ENCODE measurements at places on chromosomes 16 and 17.

DNA sequence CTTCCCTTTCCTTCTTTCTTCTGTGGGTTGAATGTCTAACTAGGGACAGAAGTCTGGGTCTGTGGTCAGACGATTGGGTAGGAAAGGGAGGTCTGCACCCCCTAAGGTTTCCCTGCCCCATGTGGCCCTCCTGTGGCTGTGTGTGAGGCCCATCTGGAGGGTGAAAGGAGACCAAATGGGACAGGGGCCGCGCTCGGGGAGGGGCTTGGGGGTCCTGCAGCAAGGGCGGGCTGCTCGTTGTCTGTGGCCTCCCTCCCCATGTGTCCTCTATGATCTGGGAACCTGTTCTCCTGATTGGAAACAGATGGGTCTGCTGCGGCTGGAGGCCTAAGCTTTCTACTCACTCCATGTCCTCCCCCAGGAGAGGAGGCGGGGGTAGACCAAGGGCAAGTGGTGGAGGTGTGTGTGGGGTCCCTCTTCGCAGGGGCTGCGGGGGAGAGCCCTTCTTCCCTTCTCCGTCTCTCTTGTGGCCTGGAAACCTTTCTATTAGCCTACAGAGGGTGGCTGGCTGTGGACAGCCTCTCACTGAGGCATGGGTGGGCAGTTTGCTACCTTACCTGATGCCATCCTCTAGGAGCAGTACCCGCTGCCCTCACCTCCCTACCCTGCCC, 18.6 kb downstream of the IGFBP4 start:
- H3K4me1 ChIP-seq: peaks cover 3% of the 10 kb centered on the region
- no peak overlapping the region for H3K27ac ChIP-seq
- peaks cover 15% of the 10 kb centered on the region for H3K36me3 ChIP-seq
- H3K4me3 ChIP-seq: no peak overlapping the region
- peaks cover 4% of the 10 kb centered on the region for H3K27me3 ChIP-seq

DNA sequence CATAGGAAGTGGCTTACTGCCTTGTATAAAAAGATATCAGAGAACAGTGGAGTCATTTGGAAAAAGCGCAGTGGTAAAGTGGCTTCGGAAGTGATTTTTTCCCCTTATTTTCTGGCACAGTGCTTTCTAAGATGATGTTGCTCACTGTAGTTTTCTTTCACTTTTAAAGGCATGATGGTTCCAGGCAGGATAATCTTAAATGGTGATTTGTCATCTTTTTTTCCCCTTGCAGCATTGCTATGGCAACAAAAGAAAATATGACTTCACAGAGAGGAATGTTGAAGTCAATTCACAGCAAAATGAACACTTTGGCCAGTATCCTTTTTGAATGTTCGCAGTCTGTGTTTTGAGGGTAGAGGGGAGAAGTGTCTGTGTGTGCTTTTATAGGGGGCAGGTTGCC, 42.5 kb downstream of the GOSR1 start:
- no peak for DNase-seq
- H3K36me3 ChIP-seq: peaks cover 50% of the 10 kb centered on the region
- no peaks in the 10 kb centered on the region for H3K27me3 ChIP-seq
- H3K4me3 ChIP-seq: no peak overlapping the region
- H3K4me1 ChIP-seq: no peaks in the 10 kb centered on the region

DNA sequence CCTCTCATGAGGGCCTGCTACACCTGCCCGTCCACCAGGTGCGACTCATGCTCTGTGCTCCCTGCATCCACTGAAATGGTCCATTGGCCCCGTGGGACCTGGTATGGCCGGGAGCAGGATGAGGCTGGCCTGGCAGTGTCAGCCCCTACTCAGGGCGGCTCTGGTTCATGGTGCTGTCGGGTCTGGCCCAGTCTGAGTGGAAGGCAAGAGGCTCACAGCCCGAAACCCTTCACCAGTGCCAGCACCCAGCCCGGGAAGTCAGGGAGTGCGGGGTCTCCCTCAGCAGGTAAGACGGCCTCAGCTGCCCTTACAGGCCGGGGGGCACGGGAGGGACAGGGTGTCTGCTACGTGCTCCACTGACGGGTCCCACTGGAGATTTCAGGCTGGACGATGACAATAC, 40.5 kb upstream of the RASD1 start:
- H3K27me3 ChIP-seq: no peaks in the 10 kb centered on the region
- no peaks in the 10 kb centered on the region for H3K36me3 ChIP-seq
- no peak for DNase-seq
- no peaks in the 10 kb centered on the region for H3K4me1 ChIP-seq
- no peak overlapping the region for H3K4me3 ChIP-seq
- H3K27ac ChIP-seq: no peak overlapping the region

- no peaks in the 10 kb centered on the region for H3K4me1 ChIP-seq
- H3K36me3 ChIP-seq: no peaks in the 10 kb centered on the region
- no peak overlapping the region for H3K27ac ChIP-seq
- H3K4me3 ChIP-seq: no peak overlapping the region
Measured at GRCh38 chr17:49932138-49932723, 36.8 kb upstream of the DLX4 start.

GRCh38 chr16:13322336-13322735, 420.9 kb downstream of the SHISA9 start:
- DNase-seq: no peak
- H3K27me3 ChIP-seq: no peaks in the 10 kb centered on the region
- no peak overlapping the region for H3K4me3 ChIP-seq
- no peaks in the 10 kb centered on the region for H3K4me1 ChIP-seq
- H3K36me3 ChIP-seq: no peaks in the 10 kb centered on the region

- H3K27me3 ChIP-seq: peaks cover 26% of the 10 kb centered on the region
- no peak overlapping the region for H3K4me3 ChIP-seq
- no peaks in the 10 kb centered on the region for H3K36me3 ChIP-seq
- no peaks in the 10 kb centered on the region for H3K4me1 ChIP-seq
- DNase-seq: no peak
- H3K27ac ChIP-seq: no peak overlapping the region
Measured at GRCh38 chr16:67350324-67350723, 23.7 kb downstream of the LRRC36 start.

DNA sequence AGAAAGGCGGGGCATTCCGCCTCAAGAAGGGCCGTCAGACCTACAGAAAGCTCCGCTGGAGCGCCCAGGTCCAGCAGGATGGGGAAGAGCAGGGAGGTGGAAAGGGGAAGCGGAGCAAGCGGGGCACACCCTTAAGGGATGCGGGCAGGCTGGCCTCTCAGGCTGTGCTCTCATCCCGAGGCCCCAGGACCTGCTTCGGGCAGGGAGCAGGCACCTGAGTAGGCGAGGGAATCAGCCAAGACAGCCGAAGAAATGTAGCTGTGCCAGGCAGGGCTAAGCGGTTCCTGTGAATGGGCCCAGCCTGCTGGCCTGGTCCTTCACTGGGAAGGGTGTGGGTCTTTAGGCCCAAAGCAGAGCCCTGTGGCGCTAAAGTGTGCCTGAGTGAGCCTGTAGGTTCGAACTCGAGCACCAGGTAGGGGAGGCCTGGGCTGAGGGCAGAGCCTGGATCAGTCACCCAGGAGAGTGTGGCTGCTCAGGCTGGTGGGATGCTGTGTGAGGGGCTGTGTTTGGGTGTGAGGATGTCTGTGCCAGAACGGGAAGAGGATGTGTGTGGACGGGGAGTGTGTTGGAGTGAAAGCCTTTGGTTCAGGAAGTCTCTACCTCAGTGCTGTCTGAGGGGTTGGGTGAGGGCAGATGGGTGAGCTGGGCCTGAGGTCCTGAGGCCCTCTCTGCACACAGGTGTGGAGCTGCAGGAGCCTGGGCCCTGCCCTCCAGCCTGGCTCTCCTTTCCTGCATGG, 3.3 kb downstream of the TBX4 start:
- peaks cover 79% of the 10 kb centered on the region for H3K27me3 ChIP-seq
- H3K4me1 ChIP-seq: peaks cover 6% of the 10 kb centered on the region
- H3K4me3 ChIP-seq: no peak overlapping the region
- no peak for DNase-seq
- H3K27ac ChIP-seq: no peak overlapping the region

DNA sequence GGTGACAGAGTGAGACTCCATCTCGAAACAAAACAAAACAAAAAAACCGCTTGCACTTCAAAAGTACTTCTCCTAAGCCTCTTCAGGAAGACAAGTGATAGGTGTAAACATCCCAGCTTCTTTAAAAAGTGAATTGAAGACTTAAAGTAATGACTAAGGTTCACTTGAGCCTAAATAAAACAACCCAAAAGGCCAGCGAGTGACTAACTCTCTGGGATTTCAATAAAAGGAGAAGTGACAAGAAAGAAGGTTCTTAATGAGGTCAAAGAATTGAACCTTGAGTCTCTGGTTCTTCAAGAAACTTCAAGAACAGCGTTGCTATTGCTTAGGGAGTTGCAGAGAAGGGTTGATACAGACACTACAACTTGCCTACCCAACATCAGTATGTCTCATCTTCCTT, 42.2 kb downstream of the STX8 start:
- H3K27me3 ChIP-seq: no peaks in the 10 kb centered on the region
- H3K4me1 ChIP-seq: peaks cover 10% of the 10 kb centered on the region
- no peak overlapping the region for H3K27ac ChIP-seq

- no peak for DNase-seq
- no peaks in the 10 kb centered on the region for H3K4me1 ChIP-seq
- H3K36me3 ChIP-seq: no peaks in the 10 kb centered on the region
- H3K27me3 ChIP-seq: peaks cover 5% of the 10 kb centered on the region
- no peak overlapping the region for H3K27ac ChIP-seq
- no peak overlapping the region for H3K4me3 ChIP-seq
Measured at GRCh38 chr17:44628243-44629188, 27.8 kb upstream of the MEIOC start.

DNA sequence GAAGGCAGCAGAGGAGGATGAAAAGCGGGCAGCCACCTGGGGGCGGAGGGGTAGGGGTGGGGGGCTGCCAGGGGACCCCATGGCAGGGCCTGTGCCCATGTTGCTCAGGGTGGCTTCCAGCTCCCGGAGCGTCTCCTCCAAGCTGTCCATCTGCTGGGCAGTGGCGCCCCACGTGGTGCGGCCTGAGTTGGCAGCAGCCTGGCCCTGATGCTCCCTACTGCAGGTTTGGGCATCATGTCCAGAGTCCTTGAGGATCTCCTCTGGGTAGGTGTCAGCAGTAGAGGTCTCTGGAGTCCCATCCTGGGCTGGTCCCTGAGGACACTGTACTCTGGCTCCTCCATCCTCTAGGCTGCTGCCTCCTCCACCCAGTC, 60.9 kb downstream of the SRCIN1 start:
- H3K36me3 ChIP-seq: no peaks in the 10 kb centered on the region
- H3K4me3 ChIP-seq: no peak overlapping the region
- H3K4me1 ChIP-seq: no peaks in the 10 kb centered on the region
- no peak for DNase-seq

- H3K27ac ChIP-seq: peak overlapping the region; percentile 25
- peaks cover 54% of the 10 kb centered on the region for H3K4me1 ChIP-seq
- H3K4me3 ChIP-seq: no peak overlapping the region
Measured at GRCh38 chr17:40490289-40490853, 11.1 kb downstream of the TNS4 start.

GRCh38 chr17:10516638-10517037, 1.7 kb downstream of the MYH1 start:
- H3K4me3 ChIP-seq: no peak overlapping the region
- DNase-seq: no peak
- no peaks in the 10 kb centered on the region for H3K27me3 ChIP-seq
- H3K27ac ChIP-seq: no peak overlapping the region
- H3K4me1 ChIP-seq: no peaks in the 10 kb centered on the region

DNA sequence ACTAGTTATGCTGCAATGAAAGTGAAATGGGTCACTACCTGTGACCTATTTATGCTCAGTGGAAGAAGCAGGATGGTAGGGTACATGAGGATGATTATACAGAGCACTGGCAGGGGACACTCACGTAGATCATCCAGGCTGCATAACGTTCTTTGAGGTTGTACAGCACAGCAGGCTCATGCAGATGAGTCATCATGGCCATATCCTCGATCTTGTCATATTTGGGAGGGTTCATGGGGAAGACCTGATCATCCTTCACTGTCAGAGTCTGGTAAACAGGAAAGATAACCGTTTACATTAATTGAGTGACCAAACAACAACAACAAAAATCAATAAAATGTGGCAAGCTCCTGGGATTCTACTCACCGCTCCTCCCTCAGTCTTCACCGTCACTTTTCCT, 2.1 kb downstream of the MYH2 start:
- no peak for DNase-seq
- no peak overlapping the region for H3K27ac ChIP-seq
- no peaks in the 10 kb centered on the region for H3K27me3 ChIP-seq
- no peaks in the 10 kb centered on the region for H3K36me3 ChIP-seq
- H3K4me3 ChIP-seq: no peak overlapping the region
- H3K4me1 ChIP-seq: no peaks in the 10 kb centered on the region

DNA sequence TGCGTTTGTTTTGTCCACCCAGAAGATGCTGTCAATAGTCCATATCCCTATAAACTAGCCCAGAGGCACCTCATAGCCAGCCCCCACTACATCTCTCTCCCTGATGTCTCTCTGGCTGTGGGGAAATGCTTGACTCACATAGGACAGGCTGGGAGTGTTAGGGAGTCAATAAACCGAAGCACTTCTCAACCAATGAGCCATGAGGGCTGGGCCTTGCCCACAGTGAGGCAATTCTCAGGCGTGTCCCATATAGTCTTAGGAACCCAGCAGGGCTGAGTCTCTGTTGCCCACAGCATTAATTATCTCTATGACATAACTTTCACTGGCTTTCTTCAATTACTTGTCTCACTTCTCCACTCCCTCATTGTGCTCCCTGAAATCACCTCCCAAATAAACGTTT, 387.3 kb upstream of the CDH11 start:
- H3K4me1 ChIP-seq: no peaks in the 10 kb centered on the region
- H3K27ac ChIP-seq: no peak overlapping the region
- no peak for DNase-seq
- H3K4me3 ChIP-seq: no peak overlapping the region
- no peaks in the 10 kb centered on the region for H3K36me3 ChIP-seq
- H3K27me3 ChIP-seq: no peaks in the 10 kb centered on the region

DNA sequence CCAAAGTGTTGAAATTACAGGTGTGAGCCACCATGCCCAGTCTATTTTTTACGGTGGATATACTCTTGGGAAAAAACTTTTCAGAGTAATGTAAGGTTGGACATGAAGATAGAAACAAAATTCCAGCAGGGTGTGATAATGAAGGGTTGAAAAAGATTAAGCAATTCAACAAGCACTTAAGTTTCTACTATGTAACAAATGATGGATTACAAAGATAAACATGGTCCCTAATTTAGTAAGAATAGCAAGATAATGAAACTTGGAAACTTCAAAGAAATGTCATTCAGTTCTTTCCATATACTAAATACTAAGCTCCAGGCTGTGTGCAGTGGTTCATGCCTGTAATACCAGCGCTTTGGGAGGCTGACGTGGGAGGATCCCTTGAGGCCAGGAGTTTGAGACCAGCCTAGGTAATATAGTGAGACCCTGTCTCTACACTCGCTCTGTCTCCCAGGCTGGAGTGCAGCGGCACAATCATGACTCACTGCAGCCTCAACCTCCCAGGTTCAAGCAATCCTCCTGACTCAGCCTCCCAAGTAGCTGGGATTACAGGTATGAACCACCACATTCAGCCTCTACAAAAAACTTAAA, 31.0 kb downstream of the PSMD12 start:
- peaks cover 23% of the 10 kb centered on the region for H3K36me3 ChIP-seq
- peaks cover 1% of the 10 kb centered on the region for H3K27me3 ChIP-seq
- H3K27ac ChIP-seq: no peak overlapping the region

- no peaks in the 10 kb centered on the region for H3K36me3 ChIP-seq
- H3K27me3 ChIP-seq: peaks cover 46% of the 10 kb centered on the region
- peak; percentile 53 for DNase-seq
- H3K27ac ChIP-seq: no peak overlapping the region
Measured at GRCh38 chr16:68445458-68445857, 2.9 kb downstream of the SMPD3 start.

Measured in activated T-helper 2 cell treated with anti-CD3 and anti-CD28 coated beads, Interferon-gamma antibody, Interleukin-2, Interleukin-4, amounts not matched to agents 10 μg/mL and 5 μg/mL and 100 μg/mL, durations not matched to agents 14 hours and 24 hours and 36 hours (primary cell).